MCF 10A (cell line): ENCODE measurements at places on chromosomes 2 and 18. TPM values are rescaled to one million over a fixed set of nuclear protein-coding genes. Genes with fewer than 3 reads are reported as not detected.

DNA sequence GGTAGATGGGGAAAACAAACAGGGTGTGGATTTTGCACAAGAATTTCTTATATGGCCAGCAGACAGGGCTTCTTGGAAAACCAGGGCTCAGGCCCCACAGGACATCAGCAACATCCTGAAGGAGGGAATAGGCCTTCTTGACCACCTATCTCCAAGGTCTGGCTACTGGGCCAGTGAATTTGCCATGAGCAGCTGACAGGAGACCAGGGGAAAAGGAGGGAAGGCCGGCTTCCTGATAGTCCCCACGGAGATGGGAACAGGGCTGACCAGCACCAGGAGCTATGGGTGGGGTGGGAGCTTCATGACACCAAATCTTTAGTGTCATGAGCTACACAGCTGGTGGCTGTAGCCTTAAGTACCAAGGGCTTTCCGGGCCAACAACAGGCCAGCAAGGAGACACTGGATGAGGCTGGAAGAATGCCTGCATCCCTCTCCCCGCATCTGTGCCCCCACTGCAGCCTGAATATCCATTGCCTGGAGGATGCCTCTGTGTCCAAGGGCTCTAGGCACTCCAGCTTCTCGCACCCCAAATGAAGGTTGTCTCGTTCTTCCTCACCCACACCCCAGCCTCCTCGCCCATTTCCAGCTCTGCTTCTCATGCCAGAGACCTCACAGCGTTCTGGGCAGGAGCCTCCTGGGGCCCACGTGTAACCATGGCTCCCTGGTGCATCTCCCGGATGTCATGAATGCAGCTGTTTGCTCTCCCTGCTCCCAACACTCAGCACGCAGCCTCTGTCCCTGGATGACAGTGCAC, 74.8 kb downstream of the EMX1 start:
- no peak for DNase-seq

GRCh38 chr2:217250013-217250524, 390.2 kb upstream of the TNP1 start:
- DNase-seq = no peak

DNA sequence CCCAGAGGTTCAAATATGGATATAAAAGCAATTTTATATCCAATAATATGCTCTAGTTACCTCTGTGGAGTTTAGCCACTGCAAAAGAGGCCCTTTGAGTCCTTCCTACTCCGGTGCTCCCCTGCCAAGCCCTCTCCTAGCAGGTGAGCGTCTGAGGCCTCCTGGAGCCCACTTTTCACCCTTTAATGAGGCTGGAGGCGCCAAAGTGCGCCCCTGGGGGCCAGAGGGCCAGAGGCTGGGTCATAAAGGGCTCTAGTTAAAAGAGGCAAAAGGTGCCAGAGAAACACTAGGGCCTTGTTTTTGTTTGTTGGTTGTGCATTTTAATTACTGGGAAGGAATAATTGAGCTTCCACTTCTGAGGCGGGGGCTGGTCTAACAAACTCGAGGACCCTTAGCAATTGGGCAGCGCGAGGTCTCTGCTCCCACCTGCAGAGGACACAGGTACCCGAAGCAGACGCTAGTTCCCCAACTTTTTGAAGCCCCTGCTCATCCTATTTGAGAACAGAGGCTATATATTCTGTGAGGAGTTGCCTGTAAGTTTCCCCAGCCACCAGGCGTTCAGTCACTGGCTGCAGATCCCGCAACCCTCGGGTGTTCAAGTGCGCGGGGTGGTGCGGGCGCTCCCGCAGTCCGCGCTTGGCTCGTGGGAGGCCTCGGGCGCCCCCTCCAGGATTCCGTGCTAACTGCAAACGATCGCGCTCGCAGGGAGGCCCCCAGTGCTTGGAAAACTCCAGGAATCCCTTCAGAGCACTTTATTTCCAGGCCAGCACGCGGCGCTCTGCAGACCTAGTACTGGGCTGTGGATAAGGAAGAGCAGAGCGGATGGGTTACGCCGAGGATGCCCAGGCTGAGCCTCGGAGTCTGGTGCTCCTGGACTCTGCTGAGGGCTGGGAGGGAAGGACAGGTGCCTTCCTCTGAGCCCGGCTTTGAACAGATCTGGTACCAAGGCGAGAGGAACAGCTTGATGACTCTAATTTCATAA, 14.1 kb downstream of the MSGN1 start:
- peak; percentile 83 for DNase-seq

- DNase-seq = peak; percentile 66
Measured at GRCh38 chr2:223779877-223780276, 57.5 kb downstream of the AP1S3 start.

GRCh38 chr2:53969285-53969967, 1.4 kb downstream of the PSME4 start:
- DNase-seq = peak; percentile 90

- peak; percentile 60 for DNase-seq
Measured at GRCh38 chr2:196453613-196454047, 185.9 kb upstream of the CCDC150 start.

DNA sequence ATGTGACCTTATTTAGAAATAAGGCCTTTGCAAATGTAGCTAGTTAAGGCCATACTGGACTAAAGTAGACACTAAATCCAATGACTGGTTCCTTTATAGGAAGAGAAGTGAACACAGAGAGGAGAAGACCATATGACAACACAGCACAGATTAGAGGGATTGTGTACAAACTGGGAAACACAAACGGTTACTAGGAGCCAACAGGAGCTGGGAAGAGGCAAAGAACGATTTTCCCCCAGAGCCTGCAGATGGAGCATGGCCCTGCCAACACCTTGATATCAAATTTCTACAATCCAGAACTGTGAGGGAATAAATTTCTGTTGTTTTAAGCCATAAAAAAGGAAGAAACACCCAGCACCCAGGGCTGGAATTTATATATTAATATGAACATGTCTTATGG, 38.7 kb upstream of the COL5A2 start:
- DNase-seq = no peak

- no peak for DNase-seq
Measured at GRCh38 chr2:191151331-191151730, 537 bp upstream of the STAT4 start.

GRCh38 chr2:241378816-241379215, 22.7 kb downstream of the FARP2 start:
- no peak for DNase-seq

DNA sequence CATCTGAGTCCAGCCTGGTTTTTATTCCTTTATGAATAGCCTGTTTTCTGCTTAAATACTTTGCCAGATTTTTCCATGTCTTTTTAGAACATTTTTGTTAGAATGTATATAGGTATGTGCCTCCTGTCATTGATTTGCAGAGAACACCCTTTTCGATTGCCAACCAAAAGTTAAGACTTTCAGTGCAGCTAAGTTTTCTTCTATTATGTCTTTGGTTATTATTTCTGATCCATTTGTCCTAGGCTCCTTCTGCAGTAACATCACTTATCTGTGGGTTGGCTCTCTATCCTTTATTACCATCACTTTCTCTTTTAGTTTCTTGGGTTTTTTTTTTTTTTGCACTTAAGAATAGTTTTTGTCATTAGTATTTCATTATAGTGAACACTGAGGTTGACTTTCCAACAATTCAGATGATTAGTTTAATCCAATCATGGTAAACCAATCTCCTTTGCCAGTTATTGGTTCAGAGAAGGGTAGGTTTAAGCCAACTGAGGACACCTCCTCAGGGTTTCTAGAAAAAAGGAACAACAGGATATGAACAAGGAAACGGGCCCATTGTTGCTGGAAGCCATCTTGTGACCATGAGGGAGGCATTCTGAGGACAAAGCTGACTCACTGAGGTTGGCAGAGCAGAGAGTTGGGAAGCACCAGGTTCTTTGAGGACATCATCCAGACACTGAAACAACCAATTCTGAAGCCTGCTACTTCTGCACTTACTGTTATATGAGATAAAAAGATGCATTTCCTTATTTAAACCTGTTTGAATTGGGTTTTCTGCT, 37.9 kb upstream of the GBX2 start:
- no peak for DNase-seq

DNA sequence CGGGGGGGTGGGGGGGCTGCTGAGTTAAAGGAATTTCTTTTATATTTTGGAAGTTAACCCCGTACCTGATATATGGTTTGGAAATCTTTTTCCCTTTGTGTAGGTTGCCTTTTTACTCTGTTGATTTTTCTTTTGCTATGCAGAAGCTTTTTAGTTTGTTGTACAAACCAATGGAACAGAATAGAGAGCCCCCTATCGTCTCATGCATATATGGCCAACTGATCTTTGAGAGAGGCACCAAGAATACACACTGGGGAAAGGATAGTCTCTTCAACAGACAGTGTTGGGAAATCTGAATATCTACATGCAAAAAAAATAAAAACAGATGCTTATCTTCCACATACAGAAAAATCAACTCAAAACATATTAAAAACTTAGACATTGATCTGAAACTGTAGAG, 647.8 kb upstream of the KLHL29 start:
- DNase-seq = no peak

- DNase-seq = no peak
Measured at GRCh38 chr2:200079356-200079755, 124.0 kb downstream of the MAIP1 start.

- no peak for DNase-seq
Measured at GRCh38 chr2:239544143-239544917, 143.5 kb upstream of the HDAC4 start.

GRCh38 chr2:232214053-232214452, 164.5 kb upstream of the ALPP start:
- no peak for DNase-seq

- DNase-seq = no peak
Measured at GRCh38 chr2:204078003-204078698, 141.6 kb downstream of the ICOS start.

GRCh38 chr2:20443276-20443920, 3.5 kb upstream of the RHOB start:
- DNase-seq = peak; percentile 66

DNA sequence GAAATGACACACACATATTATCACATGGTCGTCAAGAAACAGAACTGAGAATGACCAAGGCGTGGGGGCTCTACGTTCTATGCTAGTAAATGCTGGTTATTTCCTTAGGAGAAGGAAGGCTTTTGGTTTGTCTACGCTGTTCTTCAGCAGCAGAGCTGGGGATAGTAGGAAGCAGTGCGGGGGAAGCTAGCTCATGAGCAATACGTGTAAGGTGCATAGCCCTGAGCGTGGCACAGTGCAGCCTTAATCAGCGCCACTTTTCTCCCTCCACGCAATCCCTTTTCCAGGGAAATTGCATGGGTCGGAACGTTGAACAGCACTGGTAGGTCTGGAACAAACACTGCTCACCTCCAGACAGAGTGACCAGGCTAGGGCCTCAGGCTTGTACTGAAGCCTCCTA, 199.6 kb upstream of the FBXO11 start:
- no peak for DNase-seq

- no peak for DNase-seq
Measured at GRCh38 chr2:101679801-101680487, 17.6 kb upstream of the MAP4K4 start.

- no peak for DNase-seq
Measured at GRCh38 chr18:58941426-58942099, 76.9 kb downstream of the ZNF532 start.

- peak; percentile 97 for DNase-seq
Measured at GRCh38 chr2:207394812-207395534, 134.8 kb upstream of the CREB1 start.

RASGRP3 gene
- 0.26 TPM in 1 of 2 replicates, not detected in the other for total RNA-seq

NOSTRIN gene
- total RNA-seq = 0.44 and 0.51 TPM in 2 replicates

TIGD1 gene
- 4.9 and 5.2 TPM in 2 replicates for total RNA-seq

TLX2 gene
- not detected in 2 replicates for total RNA-seq

SPRED2 gene
- 38.1 and 38.6 TPM in 2 replicates for total RNA-seq

COL4A3 gene
- total RNA-seq = 0.12 and 0.49 TPM in 2 replicates
